IMR-90 (cell line): ENCODE measurements at places on chromosomes 2 and 18. TPM values are rescaled to one million over a fixed set of nuclear protein-coding genes. Genes with fewer than 3 reads are reported as not detected.

- DNase-seq: no peak
These were observed 247.9 kb downstream of the ATAD2B start for GRCh38 chr2:23679044-23679443.

- peak; percentile 13 for DNase-seq
These were observed 5.3 kb upstream of the G6PC2 start for GRCh38 chr2:168895771-168896170.

GRCh38 chr2:200356321-200356720, 49.8 kb downstream of the SPATS2L start:
- peak; percentile 53 for DNase-seq

DNA sequence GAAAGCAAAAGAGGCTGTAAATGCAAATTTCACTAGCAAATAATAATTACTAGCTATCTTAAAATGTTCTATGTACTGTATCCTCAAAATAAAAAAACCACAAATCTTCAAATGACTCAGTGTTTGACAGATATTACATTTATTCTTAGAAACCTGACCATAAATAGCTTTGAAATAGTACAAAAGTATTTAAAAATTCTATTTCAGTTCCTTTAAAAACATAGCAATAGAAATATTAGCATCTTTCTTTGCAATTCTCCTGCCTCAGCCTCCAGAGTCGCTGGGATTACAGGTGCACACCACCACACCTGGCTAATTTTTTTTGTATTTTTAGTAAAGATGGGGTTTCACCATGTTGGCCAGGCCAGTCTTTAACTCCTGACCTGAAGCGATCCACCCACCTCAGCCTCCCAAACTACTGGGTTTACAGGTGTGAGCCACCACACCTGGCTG, 50.6 kb downstream of the MSH6 start:
- DNase-seq: no peak

DNA sequence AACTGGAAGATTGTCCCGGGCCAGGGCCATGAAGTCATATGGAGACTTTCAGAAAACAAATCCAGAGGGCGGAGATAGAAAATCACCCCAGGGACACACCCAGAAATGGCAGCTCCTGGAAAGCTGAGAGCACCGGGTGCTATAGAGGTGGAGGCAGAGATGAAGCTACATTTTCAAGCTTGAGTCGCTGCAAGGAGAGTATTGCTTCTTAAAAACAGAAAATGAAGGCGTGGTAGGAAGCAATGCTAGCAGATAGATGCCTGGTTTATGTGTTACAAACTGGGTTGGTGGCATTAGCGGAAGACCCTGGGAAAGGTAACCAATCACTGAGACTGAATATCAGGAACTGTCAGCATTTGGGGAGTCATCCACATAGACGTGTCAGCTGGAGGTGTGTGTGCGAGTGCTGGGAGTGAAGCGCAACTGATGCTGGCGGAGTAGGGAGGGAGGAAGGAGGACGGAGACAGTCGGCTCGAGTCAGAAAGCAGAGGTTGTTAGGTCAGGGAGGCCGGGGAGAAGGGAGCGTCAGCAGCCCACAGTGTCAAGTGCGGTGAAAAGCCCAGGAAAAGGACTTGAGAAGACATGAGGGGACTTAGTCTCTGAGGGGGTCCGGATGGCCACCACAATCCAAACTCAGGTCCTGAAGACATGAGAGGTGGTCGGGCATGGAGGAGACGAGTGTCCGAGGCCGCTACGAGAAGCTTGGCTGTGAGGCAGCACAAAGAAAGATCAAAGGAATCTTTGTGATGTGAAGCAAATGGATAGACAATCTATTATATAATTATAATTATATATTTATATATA, 45.4 kb downstream of the C18orf63 start:
- no peak for DNase-seq

- no peak for DNase-seq
These were observed 331.3 kb upstream of the PKDCC start for GRCh38 chr2:41716497-41716896.

GRCh38 chr2:44912660-44913059, 28.8 kb upstream of the SIX3 start:
- peak; percentile 3 for DNase-seq

DNA sequence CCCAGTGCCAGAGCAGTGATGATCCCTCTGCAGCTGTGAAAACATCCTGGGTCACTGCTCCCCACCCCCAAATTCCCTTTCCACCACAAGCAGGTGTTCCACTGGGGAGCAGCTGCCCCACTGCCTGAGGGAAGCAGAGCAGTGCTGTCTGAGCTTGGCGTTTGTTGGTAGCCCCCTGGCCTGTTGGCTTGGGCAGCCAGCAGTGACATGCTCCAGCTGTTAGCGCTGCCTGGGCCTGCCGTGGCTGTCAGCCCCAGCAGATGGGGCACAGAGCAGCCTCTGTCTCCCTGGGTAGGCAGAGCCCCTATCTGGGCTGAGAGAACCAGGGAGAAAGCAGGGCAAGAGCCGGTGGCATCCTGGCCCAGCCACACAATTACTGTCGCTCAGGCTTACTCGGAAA, 247.7 kb downstream of the GLI2 start:
- peak; percentile 67 for DNase-seq

- peak; percentile 64 for DNase-seq
These were observed 31.0 kb downstream of the GYPC start for GRCh38 chr2:126686841-126687485.

DNA sequence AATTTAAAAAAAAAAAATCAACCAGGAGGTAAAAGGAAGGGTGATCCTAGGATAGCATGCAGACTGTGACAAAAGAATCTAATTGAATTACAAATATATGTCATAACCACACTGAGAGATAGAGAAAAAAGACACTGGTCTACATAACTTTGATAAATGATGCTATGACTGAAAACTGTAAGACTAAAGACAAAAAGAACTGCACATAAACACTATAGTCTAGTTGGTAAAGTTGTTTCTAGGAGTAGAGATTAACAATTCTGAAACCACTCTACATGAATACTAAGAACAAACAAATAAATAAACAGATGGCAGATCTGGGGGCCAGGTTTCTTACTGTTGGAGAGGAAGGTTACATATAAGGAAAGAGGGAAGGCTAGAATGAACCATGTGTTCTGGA, 14.6 kb upstream of the CHAC2 start:
- DNase-seq: no peak

DNA sequence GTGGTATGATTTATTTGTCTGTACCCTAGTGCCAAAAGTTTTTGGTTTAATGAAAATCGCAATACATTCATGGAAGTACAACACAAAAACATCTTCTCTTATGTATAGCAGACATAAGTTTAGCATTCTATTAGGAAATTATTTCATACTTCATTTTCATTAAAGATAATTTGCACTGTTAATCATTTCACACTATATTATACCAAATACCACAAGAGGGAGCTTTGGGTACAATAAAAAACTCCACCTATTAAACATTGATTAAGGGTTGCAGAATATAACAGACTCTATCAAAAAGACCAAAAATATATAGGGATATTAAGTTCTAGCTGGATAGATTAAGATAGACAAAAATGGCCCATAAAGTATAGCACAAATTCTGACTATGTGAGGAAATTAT, 79.0 kb downstream of the SLC66A3 start:
- DNase-seq: peak; percentile 28

- DNase-seq: no peak
These were observed 5.7 kb downstream of the CPS1 start for GRCh38 chr2:210562091-210562490.

DNA sequence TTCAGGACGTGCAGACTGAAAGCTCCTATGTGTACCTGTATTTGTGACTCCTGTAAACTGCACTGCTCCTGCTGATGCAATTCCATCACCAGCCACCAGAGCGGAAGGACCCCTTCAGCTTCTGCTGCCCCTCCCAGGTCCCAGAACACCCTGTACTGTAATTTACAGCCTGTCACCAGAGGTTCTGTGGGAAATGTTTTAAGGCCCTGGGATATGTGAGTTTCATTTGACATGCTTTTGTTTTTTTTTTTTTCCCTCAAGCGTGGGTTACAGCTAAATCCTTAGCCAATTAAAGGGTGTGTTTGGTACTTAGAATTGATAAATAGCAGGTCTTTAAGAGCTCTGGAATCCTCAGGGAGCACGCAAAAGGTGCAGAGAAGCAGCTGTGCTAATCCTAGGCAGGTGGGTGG, 79.4 kb downstream of the KCTD1 start:
- no peak for DNase-seq

- DNase-seq: no peak
These were observed 217.9 kb upstream of the ITGA4 start for GRCh38 chr2:181239201-181239799.

DNA sequence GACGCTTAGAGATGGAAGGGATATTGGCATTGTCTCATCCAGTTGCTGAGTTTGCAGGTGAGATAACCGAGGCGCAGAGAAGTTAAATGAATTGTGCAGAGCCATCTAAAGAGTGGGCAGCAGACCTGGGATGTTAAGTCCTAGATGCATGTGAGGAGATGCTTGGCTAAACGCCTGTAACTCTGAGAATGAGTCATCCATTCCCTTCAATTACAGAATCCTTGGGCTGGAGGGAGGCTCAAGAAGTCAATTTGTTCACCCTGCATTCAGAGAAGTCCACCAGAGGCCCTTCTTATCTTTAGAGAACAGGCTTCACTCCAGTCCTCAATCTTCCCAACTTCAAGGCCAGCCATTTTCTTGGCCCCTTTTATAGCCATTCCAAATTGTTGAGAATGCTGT, 1.6 kb downstream of the EHD3 start:
- peak; percentile 92 for DNase-seq

DNA sequence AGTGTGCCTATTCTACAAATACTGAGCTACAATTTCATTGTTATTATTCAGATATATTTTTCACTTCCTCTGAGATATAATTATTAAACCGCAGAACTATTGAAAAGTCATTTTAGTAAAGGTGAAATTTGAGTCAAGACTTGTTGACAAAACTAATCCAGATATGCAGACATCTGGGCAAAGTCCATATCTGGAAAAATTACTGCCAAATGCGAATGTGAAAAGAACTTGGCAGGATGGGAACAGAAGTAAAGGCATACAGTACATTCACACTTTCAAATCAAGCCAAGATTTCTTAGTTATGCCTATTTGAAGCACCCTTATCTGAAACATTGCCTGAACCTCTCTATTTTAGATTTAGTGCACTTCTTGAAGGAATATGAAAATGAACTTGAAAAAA, 923.6 kb downstream of the CCDC85A start:
- no peak for DNase-seq

DNA sequence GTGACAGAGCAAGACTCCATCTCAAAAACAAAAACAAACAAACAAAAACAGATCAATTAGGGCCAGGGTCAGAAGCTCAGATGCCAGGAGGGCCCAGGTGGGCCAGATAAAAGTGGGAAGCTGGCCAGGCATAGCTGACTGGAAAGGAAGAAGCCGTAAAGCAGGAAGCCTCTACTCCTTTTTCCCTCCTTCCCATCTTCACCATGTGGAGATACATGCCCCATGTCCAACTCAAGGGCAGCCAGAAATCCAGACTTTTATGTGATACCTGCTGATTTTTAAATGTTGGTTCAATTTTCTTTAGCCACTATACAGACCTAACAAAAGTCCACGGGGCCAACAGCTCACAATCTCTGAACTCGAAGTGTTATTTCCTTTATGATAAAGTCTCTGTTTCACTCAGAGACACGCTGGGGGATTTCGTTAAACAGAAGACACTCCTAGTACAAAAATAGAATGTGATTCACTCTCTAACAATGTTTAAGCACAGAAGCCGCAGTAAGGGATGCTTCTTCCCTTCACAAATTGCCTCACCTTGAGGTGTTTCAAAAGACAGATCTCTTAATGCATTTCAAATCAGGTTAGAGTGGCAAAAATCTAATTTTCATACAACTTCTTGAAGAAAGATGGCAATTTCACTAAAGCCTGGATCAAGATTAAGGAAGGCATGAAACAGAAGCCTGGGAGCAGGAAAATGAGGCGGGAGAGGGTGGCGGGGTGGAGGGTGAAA, 14.0 kb downstream of the TMEM247 start:
- DNase-seq: peak; percentile 82

DNA sequence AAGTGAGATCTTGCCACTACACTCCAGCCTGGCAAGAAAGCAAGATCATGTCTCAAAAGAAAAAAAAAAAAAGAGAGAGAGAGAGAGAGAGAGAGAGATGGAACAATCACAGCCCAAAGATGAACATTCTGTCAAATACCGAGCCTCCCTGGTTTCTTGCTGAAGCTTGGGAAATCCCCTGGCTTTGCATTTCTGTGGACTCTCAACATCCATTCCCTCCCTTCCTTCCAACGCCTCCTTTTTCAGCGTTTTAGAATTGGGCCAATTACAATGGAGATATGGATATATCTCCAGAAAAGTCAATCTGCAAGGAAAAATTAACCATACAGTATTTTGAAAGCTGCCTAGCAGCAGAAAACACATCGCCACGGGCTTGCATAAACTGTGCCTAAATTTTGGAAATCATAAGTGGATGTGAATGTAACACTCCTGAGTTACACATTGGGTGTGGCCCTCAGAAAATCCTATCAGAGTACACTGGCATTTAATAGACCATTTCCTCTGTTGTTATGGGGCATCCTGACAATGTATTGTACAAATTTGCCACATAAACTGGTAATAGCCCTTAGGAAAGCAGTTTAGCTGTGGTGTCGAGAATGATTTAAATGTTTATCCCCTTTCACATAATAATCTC, 67.2 kb upstream of the PHLPP1 start:
- DNase-seq: no peak

GRCh38 chr18:28804512-28805202, 627.7 kb upstream of the CDH2 start:
- DNase-seq: no peak

DNA sequence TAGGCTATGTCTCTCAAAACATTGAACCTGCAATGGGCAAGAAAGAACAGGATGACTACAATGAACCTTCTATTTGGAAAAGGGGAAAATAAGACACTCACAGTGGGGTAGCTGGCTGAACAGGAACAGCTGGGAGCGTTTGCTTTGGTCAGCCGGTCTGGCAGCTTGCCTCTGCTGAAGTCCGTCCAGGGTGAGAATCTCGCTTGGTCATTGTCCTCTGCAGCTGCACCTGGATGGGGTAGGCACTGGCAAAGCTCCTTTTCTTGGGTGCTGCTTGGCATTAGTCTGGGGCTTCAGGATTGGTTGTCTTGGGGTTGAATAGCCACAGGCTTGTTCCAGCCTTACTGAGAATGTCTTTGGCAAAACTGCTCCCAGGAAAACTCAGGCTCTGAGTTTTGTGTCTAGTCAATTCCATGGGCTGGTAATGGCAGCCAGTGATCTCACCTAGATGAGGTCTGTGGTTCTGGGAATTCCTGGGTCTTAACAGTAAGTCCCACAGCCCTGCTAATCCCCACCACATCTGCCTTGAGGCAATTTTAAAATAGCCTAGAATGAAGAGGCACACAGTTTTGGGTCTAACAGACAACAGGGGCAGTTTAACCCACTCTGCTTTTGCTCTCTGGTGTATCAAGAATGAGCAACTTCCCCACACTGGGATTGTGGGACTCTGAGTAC, 13.4 kb downstream of the NEDD4L start:
- DNase-seq: no peak

The POMC gene
- total RNA-seq: not detected in 2 replicates

The KIAA2012 gene
- total RNA-seq: under 0.01 TPM in 2 replicates

The ATOH8 gene
- total RNA-seq: 7.8 and 7.9 TPM in 2 replicates

The SIX3 gene
- not detected in 2 replicates for total RNA-seq

The TRAK2 gene
- 48.9 and 65.4 TPM in 2 replicates for total RNA-seq
